ENCODE measurements at places on chromosomes 2 and 18.

DNA sequence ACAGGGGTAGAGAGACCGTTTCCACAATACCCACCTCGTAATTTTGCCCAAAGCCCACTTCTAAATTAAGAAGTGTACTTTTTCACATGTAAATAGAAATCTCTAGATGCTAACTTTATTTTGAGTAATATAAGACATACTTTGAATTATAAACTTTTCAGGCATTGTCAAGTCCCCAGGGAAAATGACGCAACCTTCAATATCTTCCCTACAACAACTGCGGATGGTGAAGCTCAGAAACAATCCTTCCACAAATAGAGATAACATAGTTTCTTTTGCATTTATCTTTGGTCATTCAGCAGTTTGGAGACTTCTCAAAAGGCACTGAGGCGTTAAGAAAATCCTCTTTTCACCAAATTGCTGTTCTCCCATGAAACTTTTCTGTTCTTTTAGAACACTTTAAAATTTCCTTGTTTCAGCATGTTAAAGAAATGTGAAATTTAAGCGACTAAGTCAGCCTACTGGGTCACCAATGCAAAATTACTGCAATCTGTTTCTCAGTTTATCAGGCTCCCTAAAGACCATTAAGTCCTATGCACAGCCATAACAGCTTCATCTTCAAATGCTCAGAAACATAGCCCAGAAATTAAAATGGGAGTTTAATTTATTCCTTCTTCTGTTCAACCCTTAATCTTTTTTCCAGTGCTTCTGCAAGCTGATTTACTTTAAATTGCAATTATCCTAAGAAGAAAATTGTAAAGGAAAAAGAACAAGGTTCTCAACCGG, 118.3 kb upstream of the DNAJC10 start:
- no peak for DNase-seq

DNA sequence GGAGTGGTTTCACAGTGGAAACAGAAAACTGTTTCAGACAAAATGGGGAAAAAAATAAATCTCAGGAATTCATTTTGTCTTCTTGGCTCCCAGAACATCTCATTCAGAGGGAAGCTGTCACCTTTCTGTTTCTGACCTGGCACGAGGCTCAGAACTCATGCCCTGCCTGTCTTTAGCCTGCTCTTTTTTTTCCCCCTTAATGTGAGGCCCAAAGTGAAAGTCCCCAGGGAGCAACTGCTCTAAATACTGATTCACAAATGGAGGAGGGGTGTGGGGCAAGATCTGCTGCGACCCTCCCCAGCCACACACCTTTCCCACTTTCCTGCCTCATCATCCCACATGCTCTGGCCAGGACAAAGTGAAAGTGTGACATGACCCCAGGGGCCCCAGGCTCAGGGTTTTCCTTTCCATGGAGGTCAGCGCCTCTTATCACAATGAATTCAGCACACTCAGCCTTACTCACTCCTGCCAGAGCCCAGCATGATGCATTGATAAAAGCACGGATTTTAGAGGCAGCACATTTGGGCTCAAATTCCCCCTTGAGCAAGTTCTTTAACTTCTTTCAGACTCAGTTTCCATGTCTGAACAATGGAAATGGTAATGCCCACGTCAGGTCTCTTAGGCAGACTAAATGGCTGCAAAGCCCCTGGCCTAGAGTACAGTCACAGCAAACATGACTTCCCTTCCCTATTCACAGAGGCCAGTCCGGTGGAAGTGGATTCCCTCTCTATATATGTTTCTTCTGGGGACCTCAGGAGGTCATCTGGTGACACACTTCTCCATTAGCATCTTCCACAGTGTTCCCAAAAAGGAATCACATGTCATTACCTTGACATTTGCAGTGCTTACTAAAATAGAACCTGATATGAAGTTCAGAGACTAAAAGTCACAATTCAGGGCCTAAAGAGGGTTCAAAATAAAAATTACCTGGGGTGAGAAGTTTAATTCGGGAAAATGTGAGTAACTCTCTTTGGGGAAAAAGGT, 55.3 kb upstream of the TMEM163 start:
- no peak for DNase-seq

- DNase-seq: no peak
Measured at GRCh38 chr18:3150274-3150673, 69.5 kb downstream of the MYOM1 start.

DNA sequence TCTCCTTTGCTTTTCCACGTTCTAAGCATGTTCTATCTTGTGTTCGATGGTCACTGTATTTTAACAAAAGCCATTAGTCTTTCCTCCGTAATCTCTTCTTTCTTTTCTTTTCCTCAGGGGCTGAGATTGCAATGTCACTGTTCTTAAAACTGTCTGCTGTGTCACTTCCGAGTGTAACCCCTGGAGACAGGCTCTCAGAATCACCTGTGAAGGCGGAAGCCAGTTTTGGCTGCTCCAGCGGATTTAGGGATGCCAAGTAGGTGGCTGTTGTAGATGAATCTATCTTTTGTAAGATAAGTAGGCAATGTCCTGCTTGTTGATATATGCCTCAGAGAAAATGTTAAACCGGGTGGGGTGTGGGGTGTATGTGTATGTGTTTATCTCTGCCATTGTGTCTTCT, 94.7 kb upstream of the L3MBTL4 start:
- no peak for DNase-seq

- DNase-seq: no peak
Measured at GRCh38 chr2:131046918-131047652, 46.2 kb downstream of the FAM168B start.

- DNase-seq: no peak
Measured at GRCh38 chr2:110777531-110778311, 45.3 kb downstream of the ACOXL start.

GRCh38 chr18:51091270-51091669, 61.3 kb downstream of the SMAD4 start:
- no peak for DNase-seq

- DNase-seq: no peak
Measured at GRCh38 chr2:142843731-142844130, 33.7 kb upstream of the KYNU start.
